ENCODE measurements at places on chromosomes 16 and 17. TPM values are rescaled to one million over a fixed set of nuclear protein-coding genes. Genes with fewer than 3 reads are reported as not detected.

Gene WNT3
- total RNA-seq = 0.52 TPM

Gene IRX6
- 0.55 TPM for total RNA-seq

Gene PTX4
- not detected for total RNA-seq

Gene OMG
- total RNA-seq = 6.2 TPM

Gene KRTAP17-1
- total RNA-seq = not detected

Gene NPLOC4
- total RNA-seq = 81.4 TPM

Gene EMP2
- total RNA-seq = 23.2 TPM
